Stimulated activated CD4-positive, alpha-beta T cell treated with anti-CD3 and anti-CD28 coated beads, Interleukin-2, amount 100 ng/mL, for 4 hours (primary cell): ENCODE measurements at places on chromosomes 5 and 9.

GRCh38 chr9:69785757-69786156, 25.9 kb upstream of the PTAR1 start:
- DNase-seq: no peak

DNA sequence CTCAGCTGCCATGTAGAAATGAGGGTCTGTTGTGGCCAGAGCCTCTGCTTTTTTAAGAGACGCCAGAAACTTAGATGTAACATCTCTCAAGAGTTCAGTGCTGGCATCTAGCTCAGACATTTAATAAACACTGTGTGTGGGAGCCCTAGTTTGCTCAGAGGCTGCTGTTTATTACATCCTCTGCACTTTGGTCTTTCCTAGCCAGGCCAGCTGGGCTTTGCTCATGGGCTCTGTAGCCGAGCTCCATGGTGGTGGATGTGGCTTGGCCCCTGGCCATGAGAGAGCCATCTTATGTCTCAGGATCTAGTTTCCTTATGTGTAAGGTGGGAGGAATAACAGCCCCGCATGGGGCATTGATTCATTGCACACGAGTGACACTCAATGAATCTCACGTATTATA, 30.0 kb downstream of the ARHGEF37 start:
- no peak for DNase-seq

GRCh38 chr5:156354571-156354970, 27.6 kb downstream of the SGCD start:
- DNase-seq: no peak

- DNase-seq: no peak
These were observed 25.7 kb upstream of the RFK start for GRCh38 chr9:76419782-76420380.

GRCh38 chr5:179803651-179804554, 2.8 kb downstream of the MGAT4B start:
- no peak for DNase-seq

DNA sequence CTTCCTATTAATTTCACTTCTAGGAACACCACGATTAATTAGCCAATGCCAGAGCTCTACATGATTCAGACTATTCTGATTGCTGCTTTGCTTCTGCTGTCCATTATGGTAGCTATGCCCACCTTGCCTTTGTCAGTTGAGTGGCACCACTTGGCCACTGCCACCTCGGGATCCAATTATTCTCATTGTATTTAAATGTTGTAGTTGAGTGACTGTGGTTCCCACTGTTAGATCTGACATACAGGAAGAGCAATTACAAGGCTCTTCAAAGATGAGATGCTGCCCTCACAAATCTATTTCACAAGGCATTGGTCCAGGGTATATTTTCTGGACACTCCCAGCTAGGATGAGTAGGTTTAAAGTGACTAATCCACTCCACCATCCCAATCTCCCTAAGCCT, 864.5 kb upstream of the EDIL3 start:
- no peak for DNase-seq

GRCh38 chr5:74272831-74273451, 367.6 kb downstream of the ENC1 start:
- no peak for DNase-seq

- DNase-seq: no peak
These were observed 313.5 kb downstream of the ICE1 start for GRCh38 chr5:5736007-5736406.

GRCh38 chr9:84343111-84343521, 2.6 kb upstream of the SLC28A3 start:
- DNase-seq: no peak

GRCh38 chr9:13568841-13569601, 289.5 kb upstream of the MPDZ start:
- no peak for DNase-seq

DNA sequence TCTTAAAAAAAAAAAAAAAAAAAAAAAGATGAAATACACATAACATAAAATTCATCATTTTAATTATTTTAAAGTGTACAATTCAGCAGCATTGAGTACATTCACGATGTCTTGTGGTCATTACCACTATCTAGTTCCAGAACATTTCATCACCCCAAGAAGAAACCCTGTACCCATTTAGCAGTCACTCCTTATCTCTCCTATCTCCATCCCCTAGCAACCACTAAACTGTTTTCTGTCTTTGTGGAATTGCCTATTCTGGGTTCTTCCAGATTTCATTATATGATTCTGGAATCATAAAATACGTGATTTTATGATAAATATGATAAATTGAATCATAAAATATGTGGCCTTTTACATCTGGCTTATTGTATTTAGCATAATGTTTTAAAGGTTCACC, 8.9 kb upstream of the HMCN2 start:
- DNase-seq: no peak

GRCh38 chr5:142934051-142934762, 164.0 kb downstream of the ARHGAP26 start:
- DNase-seq: no peak

- no peak for DNase-seq
These were observed 76.9 kb upstream of the OLFM1 start for GRCh38 chr9:135010586-135010860.

GRCh38 chr5:107652839-107653607, 17.7 kb downstream of the EFNA5 start:
- DNase-seq: no peak

GRCh38 chr9:36914212-36914577, 119.9 kb downstream of the PAX5 start:
- DNase-seq: no peak

DNA sequence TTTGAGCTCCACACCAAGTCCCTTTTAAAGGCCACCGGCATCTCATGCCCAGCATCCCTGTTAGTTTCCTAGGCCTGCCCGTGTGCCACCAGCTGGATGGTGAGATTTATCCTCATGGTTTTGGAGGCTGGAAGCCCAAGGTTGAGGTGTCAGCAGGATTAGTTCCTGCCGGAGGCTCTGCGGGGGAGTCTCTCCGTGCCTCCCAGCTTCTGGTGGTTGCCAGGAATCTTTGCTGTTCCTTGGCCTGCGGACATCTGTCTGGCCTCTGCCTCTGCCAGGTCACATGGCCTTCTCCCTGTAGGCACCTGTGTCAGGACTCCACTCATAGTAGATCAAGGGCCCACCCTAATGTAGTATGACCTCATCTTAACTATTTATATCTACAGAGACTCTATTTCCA, 45.4 kb downstream of the JADE2 start:
- no peak for DNase-seq

GRCh38 chr9:130043654-130044623, 950 bp upstream of the FNBP1 start:
- no peak for DNase-seq

DNA sequence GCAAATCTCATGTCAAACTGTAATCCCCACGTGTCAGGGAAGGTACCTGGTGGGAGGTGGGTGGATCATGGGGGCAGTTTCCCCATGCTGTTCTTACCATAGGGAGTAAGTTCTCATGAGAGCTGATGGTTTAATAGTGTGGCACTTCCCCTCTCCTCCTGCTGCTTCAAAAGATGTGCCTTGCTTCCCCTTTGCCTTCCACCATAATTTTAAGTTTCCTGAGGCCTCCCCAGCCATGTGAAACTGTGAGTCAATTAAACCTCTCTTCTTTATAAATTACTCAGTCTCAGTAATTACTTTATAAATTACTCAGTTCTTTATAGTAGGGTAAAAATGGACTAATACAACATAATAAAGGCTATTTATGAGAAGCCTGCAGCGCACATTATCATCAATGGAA, 7.1 kb upstream of the CNTRL start:
- DNase-seq: no peak

DNA sequence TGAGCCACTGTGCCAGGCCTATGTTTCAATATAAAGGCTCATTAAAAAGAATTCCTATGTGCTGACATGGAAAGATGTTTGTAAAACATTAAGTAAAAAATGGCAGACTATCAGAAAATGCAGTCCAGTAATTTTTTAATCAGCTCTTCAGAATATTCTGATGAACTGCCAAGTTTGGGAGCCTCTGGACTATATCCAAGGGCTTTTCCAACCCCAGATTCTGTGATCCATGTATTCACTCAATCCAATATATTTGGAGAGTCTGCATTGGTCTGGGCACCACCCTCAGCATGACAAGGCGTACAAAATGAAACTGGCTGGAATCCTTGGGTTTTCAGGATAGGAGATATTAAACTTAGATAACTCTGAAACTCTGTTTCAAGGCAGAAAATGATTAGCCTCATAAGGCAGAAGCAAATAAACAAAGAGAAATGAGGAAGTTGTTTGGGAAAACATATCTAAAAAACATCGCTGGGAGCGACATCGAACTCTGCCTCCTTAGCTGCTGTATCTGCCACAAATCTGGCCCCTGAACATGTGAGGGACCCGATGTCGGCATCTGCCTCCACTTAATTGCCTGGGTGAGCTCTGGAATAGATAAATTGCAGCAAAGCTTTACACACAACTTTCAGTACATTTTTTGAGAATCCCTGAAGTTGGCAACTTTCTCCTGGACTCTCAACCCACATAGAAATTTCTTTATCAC, 14.4 kb downstream of the PDE6A start:
- no peak for DNase-seq

GRCh38 chr5:76471406-76471805, 68.3 kb downstream of the IQGAP2 start:
- no peak for DNase-seq

DNA sequence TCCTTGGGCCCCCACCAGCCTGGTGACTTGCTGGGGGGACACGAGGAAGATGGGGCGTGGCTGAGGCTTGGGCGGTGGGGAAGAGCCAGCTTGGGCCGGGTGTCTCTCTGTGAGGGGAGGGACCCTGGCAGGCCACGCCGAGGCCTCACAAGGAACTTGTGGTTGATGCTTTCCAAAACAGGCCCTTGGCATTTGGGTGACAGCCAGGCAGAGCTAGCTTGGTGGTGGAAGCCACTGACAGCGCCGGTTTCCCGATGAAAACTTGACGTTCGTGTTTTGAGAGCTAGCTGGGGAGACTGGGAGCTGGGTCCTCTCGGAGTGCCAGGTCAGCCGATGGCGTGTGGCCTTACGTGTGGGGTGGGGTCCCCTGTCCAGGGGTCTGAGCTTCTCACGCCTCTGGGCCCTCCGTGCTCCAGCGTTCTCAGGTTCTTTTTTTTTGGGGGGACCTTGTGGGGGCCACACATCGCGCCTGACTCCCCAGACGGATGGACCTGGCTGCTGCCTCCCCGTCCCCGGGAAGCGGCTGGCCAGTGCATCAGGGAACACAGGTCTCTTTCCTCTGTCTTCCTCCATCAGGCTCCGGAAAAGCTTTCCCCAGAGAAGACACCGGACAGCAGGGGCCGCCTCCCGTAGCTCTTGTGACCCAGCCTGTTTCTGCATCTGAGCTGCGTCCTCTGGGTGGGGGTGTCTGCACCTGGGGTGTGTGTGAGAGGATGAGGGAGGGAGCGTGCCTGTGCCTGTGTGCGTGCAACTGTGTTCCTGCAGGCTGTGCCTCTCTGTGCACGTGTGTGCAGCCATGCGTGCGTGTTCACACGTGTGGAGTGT, 129.3 kb upstream of the LPCAT1 start:
- no peak for DNase-seq

DNA sequence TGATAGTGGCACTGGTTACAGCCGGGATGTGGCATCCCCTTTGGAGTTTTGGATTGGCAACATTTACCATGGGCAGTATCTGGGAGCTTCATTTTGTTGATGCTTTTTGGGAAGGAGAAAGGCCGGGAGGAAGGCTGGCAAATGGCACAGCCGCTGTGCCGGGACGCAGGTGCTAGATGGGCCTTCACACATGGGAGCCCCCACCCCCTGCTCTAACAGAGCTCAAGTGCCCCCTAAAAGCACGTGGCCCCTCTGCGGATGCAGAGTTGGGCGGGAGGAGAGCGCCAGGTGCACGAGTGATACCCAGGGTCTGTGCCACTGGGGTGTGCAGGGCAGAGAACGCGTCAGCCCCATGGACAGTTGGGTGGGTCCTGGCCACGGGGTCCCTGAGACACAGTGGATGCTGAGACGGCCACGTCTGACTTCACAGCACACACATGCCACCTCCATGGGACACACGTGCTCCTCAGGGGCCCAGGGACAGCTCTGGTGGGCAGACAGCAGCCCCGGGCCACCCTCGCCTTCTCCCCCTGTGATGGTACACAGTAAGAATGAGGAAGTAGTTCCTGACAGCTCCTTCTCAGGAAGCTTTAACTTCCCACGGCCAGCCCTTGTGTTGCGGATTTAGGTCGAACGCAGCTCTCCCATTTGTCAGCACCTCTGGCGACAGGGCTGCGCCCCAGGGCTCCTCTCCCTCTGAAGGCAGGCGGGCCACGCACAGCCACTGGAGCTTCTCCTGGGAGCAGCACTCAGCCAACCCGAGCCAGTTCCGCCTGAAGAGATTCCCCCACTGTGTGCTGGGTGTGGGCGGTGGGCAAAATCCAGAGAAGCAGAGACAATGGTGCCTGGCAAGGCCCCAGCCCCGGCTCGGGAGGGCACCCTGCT, 10.8 kb downstream of the SLC9A3 start:
- no peak for DNase-seq

DNA sequence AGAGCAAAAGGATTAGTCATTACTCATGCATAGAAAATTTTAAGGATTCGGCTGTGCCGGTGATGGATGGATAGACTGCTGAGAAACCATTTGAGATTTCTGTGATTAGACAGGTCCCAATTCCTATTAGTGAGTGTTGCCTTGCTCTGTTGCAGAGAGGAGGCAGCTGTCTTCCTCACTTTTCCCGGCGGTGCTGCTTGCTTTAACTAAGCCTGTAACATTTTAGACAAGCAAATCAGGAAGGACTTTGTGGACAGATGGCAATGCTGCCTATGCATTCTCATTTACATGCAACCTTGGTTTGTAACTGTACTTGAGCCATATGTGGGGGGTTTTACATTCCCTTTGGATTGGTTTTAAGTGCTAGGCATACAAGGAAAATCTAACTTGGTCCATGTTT, 1176.3 kb downstream of the CDH18 start:
- no peak for DNase-seq

- no peak for DNase-seq
These were observed 21.4 kb downstream of the COL27A1 start for GRCh38 chr9:114176624-114177291.

- no peak for DNase-seq
These were observed 98.9 kb upstream of the FCN2 start for GRCh38 chr9:134781591-134782302.

- DNase-seq: no peak
These were observed 11.6 kb upstream of the SLC6A7 start for GRCh38 chr5:150178262-150178661.

GRCh38 chr5:66515209-66515608, 81.0 kb upstream of the MAST4 start:
- DNase-seq: no peak

GRCh38 chr9:131386281-131386680, 7.6 kb upstream of the PRRC2B start:
- DNase-seq: no peak

GRCh38 chr9:91489361-91489899, 65.8 kb upstream of the NFIL3 start:
- no peak for DNase-seq

DNA sequence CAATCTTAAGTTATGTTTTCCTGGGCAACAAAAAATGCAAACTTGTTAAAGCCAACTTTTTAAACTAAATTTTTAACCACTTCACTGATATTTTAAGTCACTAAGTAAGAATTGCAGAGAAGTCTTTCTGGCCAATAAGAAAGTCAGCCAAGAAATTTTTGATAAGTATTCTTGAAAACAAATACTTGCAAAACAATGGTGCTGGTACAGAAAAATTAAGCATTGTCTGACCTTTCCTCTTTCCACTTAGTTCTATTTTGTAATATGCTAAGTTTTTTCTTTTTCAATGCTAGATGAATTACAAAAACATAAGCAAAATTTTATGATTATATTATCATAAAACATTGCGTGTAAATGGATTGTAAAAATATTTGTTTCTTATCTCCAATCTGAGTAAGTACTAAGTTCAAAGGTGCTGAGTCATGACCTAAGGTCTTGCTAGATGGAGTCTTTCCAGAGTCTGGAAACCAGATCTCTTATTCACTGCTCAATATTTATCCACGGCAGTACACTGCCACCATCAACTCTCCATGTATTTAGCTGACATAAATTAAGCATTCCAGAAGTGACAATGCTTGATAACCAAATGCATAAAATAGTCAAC, 139.7 kb downstream of the MEF2C start:
- DNase-seq: no peak
